SK-N-SH treated with all-trans-retinoic acid at 6 μM for 48 hours (cell line): ENCODE measurements at places on chromosomes 1 and 21.

DNA sequence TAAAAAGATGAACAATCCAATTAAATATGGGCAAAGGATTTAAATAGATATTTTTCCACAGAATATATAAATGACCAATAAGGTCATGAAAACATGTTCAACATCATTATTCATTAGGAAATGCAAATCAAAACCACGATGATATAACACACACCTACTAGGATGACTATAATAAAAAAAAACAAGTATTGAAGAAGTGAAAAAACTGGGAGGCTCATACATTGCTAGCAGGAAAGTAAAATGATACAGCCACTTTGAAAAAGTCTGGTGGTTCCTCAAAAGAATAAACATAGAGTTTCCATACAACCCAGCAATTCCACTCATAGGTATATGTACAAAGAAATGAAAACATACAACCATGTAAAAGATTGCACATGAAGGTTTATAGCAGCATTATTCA, 75.7 kb upstream of the RAB4A start:
- no peak for ATAC-seq

- ATAC-seq = peak; percentile 93
Measured at GRCh38 chr1:101288491-101288944, 51.7 kb downstream of the S1PR1 start.

DNA sequence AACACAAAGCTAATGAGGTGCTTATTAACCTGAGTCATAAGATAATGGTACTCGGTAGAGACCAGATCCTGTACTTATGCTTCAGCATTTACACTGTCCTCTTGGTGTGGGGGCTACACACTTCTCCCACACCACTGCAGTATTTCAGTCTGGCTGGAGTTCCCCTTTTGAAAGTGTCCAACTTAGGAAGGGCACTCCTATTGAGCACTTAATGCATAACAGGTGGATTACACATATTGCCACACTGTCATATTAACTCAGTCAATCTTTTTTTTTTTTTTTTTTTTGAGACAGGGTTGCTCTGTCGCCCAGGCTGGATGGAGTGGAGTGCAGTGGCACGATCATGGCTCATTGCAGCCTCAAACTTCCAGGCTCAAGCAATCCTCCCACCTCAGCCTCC, 1.5 kb downstream of the GPATCH4 start:
- ATAC-seq = peak; percentile 15

DNA sequence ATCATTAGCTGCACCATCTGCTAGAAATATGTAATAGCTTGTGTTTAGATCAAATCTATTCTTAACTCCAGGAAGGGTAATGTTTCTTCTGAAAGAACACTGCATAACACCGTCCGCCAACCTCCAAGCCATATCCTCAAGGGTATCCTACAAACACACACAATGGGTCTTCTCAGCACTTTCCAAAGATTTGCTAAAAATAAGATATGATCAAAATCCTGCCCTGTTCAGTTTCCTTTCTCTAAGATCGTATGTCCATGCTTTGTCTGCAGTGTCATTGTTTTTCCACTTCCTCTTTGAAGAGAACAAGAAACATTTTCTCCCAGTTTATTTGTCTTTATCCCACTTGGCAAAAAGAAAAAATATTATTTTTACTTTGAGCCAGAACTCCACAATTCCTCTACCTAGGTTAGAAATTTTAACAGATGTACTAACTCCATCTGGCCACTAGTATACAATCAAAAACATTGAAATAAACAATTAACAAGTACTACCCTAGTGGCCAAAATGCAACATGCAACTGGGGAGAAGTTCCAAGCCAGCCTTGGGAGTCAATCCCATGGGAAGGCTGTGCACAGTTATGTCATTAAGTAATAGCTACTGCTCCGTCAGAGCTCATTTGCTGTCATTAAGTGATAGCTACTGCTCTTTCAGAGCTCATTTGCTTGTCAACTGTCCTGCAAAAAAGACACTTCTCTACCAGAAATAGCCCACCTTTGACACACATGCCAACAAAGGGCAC, 37.8 kb downstream of the FRRS1 start:
- peak; percentile 72 for ATAC-seq

- no peak; the same call in 2 of the 3 replicates for ATAC-seq
Measured at GRCh38 chr1:32769524-32770220, 47.5 kb downstream of the YARS1 start.

DNA sequence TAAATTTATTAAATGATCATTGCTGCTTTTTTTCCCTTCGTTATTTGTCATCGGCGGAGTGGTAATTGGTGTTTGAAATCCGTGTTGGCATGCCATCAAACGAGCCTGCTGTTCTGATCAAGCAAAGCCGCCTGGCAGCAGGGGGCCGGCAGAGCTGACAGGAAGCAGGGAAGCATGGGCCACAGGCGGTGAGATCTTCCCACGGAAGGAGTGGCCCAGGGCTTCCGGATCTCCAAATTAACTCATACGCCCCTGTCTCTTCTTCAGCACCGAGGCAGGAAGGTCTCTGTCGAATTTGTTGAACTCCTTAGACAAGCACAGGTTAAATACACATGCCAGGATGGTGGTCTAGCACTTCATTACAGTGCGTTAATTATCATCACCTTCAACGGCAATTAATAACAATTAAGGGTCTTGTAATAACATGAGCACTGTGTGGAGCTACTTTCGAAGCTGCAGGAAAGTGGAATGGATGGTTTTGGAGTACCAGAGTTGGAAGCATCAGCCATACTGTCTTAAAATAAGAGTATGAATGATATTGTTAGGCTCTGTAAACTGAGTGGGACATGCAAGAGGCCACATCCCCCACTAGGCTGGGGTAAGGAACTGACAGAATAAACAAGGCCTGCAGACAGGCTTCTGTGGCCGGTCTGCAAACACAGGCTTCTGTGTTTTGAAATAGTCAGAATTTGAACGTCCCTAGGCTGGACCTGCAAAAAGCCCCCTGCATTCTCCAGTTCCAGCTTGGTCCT, 199.4 kb upstream of the DAB1 start:
- no peak for ATAC-seq

- no peak for ATAC-seq
Measured at GRCh38 chr1:152977614-152978013, 6.3 kb upstream of the SPRR1A start.

DNA sequence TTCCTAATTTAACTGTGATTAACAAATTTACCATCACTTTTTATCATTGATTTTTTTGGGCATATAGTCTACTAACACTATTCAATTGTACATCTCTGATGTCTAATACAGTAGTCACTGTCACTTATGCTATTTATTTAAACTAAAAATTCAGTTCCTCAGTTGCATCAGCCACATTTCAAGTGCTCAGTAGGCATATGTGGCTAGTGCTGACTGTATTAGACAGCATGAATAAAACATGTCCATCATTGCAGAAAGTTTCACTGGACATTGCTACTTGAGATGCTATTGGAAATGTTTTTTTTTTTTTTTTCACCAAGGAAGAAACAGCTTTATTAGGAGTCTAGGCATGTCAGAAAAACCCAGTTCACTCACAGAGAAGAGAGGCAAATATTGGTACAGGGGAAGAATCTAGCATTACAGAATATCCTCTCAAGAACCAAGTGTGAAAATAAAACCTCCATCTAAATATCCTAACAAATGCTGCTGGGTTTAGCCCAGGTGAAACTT, 108.1 kb upstream of the GNG4 start:
- ATAC-seq = no peak

GRCh38 chr1:245395680-245396079, 240.9 kb downstream of the KIF26B start:
- ATAC-seq = peak; percentile 14; the same call in 2 of the 3 replicates

- peak; percentile 64 for ATAC-seq
Measured at GRCh38 chr1:215095524-215095923, 13.0 kb downstream of the KCNK2 start.

DNA sequence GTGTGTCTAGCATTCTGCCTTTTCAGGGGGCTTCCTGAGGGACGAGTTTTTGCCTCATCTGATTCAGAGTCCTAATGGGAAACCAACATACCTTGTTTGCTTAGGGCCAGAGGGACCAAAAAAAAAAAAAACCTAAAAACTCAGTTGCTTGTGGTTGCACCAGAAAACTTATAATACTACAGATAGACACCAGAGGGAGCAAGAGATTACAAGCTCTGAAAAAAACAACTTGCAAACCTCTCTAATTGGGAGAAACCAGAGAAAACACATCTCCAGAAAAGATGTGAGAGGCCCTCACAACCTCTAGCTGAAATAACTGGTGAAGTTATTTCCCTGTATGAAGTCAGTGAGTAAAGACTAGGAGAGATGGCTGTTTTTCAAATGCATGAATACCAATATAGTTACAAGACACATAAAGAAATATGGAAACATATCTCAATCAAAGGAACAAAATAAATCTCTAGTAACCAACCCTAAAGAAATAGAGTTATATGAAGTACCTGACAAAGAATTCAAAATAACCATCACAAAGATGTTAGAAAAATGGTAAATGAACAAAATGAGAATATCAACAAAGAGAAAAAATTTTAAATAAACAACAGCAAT, 233.7 kb upstream of the NFIA start:
- peak; percentile 57; the same call in 1 of the 3 replicates for ATAC-seq

GRCh38 chr1:81484284-81484683, 316.4 kb upstream of the ADGRL2 start:
- ATAC-seq = no peak

- peak; percentile 47; the same call in 2 of the 3 replicates for ATAC-seq
Measured at GRCh38 chr1:15005116-15005515, 148.4 kb upstream of the TMEM51 start.

DNA sequence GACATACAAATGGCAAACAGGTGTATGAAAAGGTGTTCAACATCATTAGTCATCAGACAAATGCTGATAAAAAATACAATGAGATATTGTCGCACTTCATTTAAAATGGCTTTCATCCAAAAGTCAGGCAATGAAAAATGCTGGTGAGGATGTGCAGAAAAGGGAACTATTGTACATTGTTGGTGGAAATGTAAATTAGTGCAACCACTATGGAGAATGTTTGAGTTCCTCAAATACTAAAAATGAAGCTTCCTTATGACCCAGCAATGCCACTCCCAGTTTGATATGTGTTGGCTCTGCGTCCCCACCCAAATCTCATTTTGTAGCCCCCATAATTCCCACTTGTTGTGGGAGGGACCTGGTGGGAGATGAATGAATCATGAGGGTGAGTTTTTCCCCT, 309.7 kb upstream of the ZRANB2 start:
- ATAC-seq = no peak

- ATAC-seq = no peak
Measured at GRCh38 chr1:224539971-224540370, 76.1 kb upstream of the CNIH3 start.

DNA sequence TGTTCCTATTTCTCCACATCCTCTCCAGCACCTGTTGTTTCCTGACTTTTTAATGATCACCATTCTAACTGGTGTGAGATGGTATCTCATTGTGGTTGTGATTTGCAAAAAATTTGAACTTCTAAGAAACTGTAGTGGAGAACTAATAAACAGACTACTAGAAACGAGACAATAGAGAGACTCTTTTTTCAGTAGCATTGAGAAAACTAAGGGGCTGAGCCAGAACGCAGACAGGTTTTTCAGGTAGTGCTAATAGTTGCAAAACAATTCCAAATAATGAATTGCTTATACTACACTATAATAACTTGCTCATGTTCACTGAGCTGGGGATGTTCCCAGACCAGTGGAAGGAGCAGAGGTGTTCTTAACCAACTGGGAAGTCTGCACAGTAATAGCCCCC, 98.8 kb upstream of the DPH5 start:
- no peak for ATAC-seq

- no peak for ATAC-seq
Measured at GRCh38 chr1:211734791-211735190, 59.4 kb upstream of the NEK2 start.

- ATAC-seq = no peak
Measured at GRCh38 chr1:21763694-21764419, 19.1 kb downstream of the USP48 start.

DNA sequence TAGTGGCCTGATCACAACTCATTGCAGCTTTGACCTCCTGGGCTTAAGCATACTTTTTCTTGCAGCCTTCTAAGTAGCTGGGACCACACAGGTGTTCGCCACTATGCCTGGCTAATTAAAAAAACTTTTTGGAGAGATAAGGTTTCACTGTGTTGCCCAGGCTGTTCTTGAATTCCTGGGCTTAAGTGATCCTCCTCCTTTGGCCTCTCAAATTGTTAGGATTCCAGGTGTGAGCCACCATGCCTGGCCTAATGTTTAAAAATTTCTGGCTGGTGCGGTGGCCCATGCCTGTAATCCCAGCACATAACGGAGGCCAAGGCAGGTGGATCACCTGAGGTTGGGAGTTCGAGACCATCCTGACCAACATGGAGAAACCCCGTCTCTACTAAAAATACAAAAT, 24.4 kb downstream of the YTHDF2 start:
- ATAC-seq = no peak

GRCh38 chr1:172137703-172138454, 282.6 kb upstream of the C1orf105 start:
- no peak for ATAC-seq
